ENCODE measurements at places on chromosomes 6 and 20. TPM values are rescaled to one million over a fixed set of nuclear protein-coding genes. Genes with fewer than 3 reads are reported as not detected.

GRCh38 chr6:128505603-128506002 is 14.8 kb downstream of the PTPRK start:
- peak overlapping the region; percentile 94 for H3K27ac ChIP-seq
- H3K27me3 ChIP-seq: no peaks in the 10 kb centered on the region
- peaks cover 69% of the 10 kb centered on the region for H3K4me1 ChIP-seq

DNA sequence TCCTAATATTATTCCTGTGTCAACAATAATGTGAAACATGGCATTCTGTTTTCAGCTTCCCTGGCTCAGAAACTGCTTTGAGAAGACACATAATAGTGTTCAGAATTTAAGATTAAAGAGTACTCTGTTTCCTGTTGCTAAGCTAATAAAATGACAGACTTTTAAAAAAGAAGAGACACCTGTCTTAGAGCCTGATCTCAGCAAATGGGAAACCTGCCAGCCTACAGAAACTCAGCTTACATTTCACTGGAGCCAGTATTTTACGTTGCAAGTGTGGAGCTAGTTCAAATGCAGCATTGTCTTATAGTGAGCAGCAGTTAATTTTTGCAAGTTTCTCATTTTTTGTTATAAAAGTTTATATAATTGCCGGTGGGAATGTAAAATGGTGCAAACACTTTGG is 28.8 kb downstream of the KIZ start:
- H3K27ac ChIP-seq: no peak overlapping the region
- no peak overlapping the region for H3K4me3 ChIP-seq
- no peaks in the 10 kb centered on the region for H3K4me1 ChIP-seq
- no peaks in the 10 kb centered on the region for H3K27me3 ChIP-seq

DNA sequence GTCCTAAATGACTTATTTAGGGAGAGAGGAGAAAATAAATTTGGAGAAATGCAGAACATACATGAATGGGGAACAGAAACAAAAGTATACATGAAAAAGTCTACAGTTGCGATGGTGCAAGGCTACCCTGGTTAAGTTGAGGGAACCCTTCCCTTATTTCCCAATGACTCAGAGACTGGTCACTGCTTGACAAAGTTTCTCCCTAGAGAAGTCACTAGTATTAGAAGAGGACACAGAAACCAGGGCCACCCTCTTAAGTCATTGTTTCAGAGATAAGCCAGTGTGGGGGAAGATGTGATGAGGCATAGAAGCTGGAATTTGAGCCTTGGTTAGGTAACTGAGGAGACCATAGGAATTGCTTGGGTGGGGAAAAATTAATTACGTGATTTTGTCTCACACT is 24.4 kb upstream of the EDN1 start:
- H3K4me1 ChIP-seq: no peaks in the 10 kb centered on the region
- H3K4me3 ChIP-seq: no peak overlapping the region
- no peak overlapping the region for H3K27ac ChIP-seq
- H3K36me3 ChIP-seq: no peaks in the 10 kb centered on the region

DNA sequence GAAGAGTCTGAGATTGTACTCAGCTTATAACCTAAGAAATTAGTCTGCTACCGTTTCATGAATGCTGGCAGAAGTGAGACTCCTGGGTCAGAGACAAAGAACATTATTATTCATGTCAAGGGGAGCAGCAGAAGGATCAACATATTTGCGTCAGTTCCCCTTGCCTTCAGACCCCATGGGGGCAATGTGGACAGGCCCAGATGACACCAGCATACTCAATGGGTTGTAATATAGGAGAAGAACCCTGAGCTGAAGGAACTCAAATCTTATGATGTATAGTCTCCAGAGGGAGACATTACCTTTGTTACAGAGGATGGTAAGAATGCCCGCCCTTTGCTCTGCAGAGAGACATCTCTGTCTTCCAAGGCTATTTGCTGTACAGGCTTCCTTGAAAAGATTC is 384.4 kb downstream of the EPM2A start:
- H3K4me3 ChIP-seq: no peak overlapping the region
- no peaks in the 10 kb centered on the region for H3K36me3 ChIP-seq
- no peaks in the 10 kb centered on the region for H3K4me1 ChIP-seq

GRCh38 chr20:38202153-38202981 is 37.3 kb upstream of the TGM2 start:
- no peaks in the 10 kb centered on the region for H3K27me3 ChIP-seq
- no peak overlapping the region for H3K4me3 ChIP-seq
- DNase-seq: no peak
- H3K27ac ChIP-seq: no peak overlapping the region

- H3K27ac ChIP-seq: no peak overlapping the region
- H3K4me1 ChIP-seq: peaks cover 25% of the 10 kb centered on the region
- no peaks in the 10 kb centered on the region for H3K27me3 ChIP-seq
- no peak for DNase-seq
- no peak overlapping the region for H3K4me3 ChIP-seq
Measured at GRCh38 chr6:16751251-16751946, 9.9 kb downstream of the ATXN1 start.

DNA sequence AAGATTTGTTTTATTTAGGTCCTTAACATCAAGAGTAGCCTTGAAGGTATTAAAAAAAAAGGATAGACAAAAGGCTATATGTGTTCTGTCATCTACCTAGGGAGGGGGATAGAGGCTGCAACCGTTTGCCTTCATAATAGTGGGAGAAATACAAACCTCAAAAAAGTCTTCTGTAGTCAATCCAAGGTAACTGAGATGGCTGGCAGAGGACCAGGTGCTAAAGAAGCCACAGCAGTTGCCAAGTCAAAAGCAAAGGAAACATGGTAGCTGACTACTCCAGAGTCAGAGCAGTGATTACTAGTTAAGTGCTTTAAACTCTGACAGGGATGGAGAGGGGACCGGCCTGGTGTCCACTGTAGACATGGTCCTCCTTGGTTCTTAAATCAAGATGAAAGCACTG is 249.4 kb downstream of the PTPRK start:
- no peak overlapping the region for H3K27ac ChIP-seq
- no peak for DNase-seq
- H3K27me3 ChIP-seq: no peaks in the 10 kb centered on the region
- no peak overlapping the region for H3K4me3 ChIP-seq

- DNase-seq: no peak
- no peak overlapping the region for H3K27ac ChIP-seq
- no peak overlapping the region for H3K4me3 ChIP-seq
Measured at GRCh38 chr6:159602431-159603041, 90.5 kb downstream of the SOD2 start.

DNA sequence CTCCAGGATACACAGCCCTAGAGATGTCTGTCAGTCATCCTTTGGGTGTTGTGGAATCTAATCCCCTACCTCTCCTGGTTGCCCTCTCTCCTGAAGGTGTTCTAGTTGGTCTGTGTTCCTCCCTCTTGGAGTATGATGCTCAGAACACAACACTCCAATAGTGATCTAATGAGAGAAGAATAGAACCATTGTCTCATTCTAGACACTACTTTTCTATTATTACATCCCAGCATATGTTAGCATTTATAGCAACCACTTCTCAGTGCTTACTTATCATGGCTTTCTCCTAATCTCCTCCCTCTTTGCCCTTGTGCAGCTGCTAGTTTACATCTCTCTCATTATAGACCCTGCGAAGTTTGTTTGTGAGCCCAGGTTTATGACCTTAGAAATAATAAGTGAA is 109.0 kb downstream of the UNC5CL start:
- H3K36me3 ChIP-seq: no peaks in the 10 kb centered on the region
- no peak overlapping the region for H3K27ac ChIP-seq
- H3K4me3 ChIP-seq: no peak overlapping the region
- DNase-seq: no peak

GRCh38 chr6:14001329-14002012 is 76.7 kb downstream of the RNF182 start:
- no peak for DNase-seq
- H3K4me1 ChIP-seq: no peaks in the 10 kb centered on the region
- H3K27ac ChIP-seq: no peak overlapping the region
- no peak overlapping the region for H3K4me3 ChIP-seq

DNA sequence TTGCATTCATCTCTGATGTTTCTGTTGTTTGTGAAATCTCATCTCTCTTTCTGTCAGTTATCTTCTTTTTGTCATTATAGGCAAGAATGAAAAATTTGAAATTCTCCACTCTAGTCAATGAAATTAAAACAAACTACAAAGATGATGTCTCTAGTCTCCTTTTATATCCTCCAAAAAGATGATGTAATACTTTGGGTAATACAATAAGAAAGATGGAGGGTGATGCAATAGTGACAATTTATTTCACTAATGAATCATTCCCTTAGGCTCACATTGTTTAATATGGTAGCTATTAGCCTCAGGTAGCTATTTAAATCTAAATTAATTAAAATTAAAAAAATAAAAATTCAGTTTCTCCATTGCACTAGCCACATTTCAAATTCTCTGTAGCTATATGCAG is 145.4 kb downstream of the UST start:
- no peaks in the 10 kb centered on the region for H3K27me3 ChIP-seq
- H3K4me3 ChIP-seq: no peak overlapping the region
- no peak for DNase-seq

- no peak for DNase-seq
- peaks cover 6% of the 10 kb centered on the region for H3K4me1 ChIP-seq
- H3K36me3 ChIP-seq: no peaks in the 10 kb centered on the region
- peak overlapping the region; percentile 58 for H3K27ac ChIP-seq
Measured at GRCh38 chr6:107230024-107230423, 114.7 kb upstream of the BEND3 start.

DNA sequence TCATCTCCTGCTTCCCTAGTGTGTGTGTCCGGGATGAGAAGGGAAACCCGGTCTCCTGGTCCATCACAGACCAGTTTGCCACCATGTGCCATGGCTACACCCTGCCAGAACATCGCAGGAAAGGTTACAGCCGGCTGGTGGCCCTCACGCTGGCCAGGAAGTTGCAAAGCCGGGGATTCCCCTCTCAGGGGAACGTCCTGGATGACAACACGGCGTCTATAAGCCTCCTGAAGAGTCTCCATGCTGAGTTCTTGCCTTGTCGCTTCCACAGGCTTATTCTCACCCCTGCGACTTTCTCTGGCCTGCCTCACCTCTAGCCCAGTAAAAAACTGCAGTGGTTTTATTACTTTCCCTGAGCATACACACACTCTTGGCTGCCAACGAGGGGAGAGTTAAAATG is 23.9 kb upstream of the C6orf141 start:
- no peaks in the 10 kb centered on the region for H3K36me3 ChIP-seq
- H3K27me3 ChIP-seq: no peaks in the 10 kb centered on the region
- no peak for DNase-seq
- H3K27ac ChIP-seq: peak overlapping the region; percentile 64

GRCh38 chr6:170018936-170019817 is 267.8 kb downstream of the ERMARD start:
- no peak overlapping the region for H3K4me3 ChIP-seq
- DNase-seq: no peak
- no peaks in the 10 kb centered on the region for H3K4me1 ChIP-seq
- no peak overlapping the region for H3K27ac ChIP-seq
- H3K36me3 ChIP-seq: no peaks in the 10 kb centered on the region

DNA sequence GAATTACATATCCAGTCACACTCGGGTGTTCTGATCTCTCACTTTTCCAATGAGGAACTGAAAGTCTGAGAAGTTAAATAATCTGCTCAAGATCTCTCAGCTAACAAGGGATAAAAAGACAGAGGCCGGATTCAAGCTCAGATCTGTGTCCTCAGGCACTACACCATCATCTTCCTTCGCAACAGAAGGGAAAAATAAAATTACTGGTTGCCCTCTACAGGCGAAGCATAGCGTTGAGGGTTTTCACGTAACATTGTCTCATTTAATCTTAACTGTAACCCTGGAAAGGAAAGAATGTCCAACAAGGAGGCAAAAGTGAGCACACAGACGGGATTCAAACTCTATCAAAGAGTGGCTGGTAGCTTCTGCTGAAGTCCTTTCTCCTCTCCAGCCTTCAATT is 67.8 kb upstream of the ANKEF1 start:
- DNase-seq: no peak
- no peaks in the 10 kb centered on the region for H3K27me3 ChIP-seq
- no peak overlapping the region for H3K27ac ChIP-seq
- H3K4me1 ChIP-seq: no peaks in the 10 kb centered on the region
- H3K4me3 ChIP-seq: no peak overlapping the region
- H3K36me3 ChIP-seq: no peaks in the 10 kb centered on the region

Gene CDSN
- not detected for polyA plus RNA-seq

Gene SAMD3
- 0.29 TPM for polyA plus RNA-seq

Gene BEND3
- 0.76 TPM for polyA plus RNA-seq

Gene RTEL1
- polyA plus RNA-seq: 4.3 TPM

Gene GGT7
- polyA plus RNA-seq: 8.1 TPM

Gene HLA-DRB1
- 35.7 TPM for polyA plus RNA-seq

Gene CLPSL2
- not detected for polyA plus RNA-seq

Gene SCGN
- polyA plus RNA-seq: 0.54 TPM

Gene BPIFB2
- 0.33 TPM for polyA plus RNA-seq
